ENCODE measurements at places on chromosomes 12 and 14.

DNA sequence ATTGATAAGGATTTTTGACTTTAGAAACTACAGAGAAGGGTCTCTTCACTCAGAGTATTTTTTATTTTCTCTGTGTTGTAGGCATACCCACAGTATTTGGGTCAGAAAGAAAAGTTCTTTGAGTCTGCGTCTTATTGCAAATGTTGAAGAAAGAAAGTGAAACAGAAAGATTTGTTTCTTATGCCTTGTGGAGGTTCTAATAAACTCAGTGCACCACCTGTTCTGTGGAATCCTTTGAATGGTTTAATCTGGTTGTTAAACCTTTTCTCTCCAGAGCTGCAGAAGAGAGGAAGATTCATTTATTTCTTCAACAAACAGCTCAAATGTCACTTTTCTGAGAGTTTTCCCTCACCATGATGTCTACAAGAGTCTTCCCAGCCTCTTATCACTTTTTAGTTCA is 146.6 kb upstream of the PLEKHG7 start:
- peak; percentile 22 for DNase-seq

DNA sequence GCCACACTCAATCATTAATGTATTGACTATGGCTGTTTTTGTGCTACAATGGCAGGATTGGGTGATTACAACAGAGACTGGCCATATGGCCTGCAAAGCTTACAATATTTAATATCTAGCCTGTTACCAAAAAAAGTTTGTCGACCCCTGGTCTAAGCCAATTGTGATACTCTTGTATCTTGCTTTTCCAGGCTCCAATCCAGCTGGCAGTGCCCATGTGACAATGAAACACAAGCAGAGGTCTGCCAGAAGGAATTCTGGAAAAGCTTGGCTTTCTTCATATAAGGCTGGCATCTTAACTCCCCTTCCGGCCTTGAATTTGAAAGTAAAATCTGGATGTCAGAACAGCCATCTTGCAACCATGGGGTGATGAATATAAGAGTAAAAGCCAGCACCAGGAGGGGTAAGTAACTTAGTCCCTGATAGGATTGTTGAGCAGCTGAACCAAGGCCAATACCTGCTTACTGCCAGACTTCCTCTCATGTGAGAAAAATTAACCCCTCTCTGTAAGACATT is 458.7 kb downstream of the TMTC2 start:
- no peak for DNase-seq

- no peak for DNase-seq
These were observed 998.8 kb upstream of the TMEM132C start for GRCh38 chr12:127268213-127268612.

- DNase-seq = no peak
These were observed 99.8 kb upstream of the NRXN3 start for GRCh38 chr14:78070344-78070743.

GRCh38 chr12:80121661-80122060 is 22.3 kb downstream of the OTOGL start:
- no peak for DNase-seq

GRCh38 chr14:45065540-45065939 is 18.4 kb upstream of the PRPF39 start:
- no peak for DNase-seq

GRCh38 chr14:75619548-75619947 is 41.1 kb downstream of the ERG28 start:
- DNase-seq = no peak

- DNase-seq = no peak
These were observed 33.4 kb downstream of the TMTC1 start for GRCh38 chr12:29750131-29750927.

DNA sequence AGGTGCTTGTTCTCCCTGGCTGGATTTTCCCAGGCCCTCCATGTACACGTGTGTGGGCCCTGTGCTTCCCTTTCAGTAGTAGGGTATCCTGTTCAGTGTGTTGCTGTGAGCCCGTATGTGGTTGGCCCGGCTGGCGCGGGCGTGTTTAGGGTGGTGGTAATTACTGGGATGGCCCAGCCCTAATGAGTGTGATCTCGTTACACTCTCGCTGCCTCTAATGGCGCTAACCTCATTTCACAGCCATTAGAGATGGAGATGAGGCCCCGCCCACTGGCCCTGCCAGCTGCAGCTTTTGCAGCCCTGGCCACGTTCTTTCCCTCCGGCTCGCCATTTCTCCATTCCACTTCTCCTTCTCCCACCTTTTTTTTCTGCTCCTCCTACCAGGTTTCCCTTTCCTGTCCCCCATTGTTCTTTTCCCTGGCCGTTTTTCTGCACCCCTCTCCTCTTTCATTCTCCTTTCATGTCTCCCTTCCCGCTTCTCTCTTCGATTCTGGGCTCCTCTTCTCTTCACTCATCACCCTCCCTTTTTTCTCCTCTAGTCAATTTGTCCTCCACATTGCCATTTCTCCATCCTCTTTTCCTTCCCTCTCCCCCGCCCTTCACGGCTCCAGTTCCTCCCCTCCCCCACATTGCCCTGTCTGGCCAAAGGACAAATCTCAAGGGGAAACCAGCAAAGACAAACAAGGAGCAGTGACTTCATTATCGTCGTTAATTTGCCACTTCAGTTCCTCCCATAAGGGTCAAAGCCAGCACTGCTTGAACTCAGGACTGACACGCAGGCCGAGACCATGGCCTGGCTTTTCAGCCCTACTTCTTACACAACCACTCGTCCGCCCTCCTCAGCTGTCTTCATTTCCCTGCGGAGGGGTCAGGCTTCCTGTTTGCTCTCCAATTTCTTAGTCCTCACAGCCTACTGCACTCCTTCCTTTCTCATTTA is 6.8 kb downstream of the ZFHX2 start:
- DNase-seq = no peak

DNA sequence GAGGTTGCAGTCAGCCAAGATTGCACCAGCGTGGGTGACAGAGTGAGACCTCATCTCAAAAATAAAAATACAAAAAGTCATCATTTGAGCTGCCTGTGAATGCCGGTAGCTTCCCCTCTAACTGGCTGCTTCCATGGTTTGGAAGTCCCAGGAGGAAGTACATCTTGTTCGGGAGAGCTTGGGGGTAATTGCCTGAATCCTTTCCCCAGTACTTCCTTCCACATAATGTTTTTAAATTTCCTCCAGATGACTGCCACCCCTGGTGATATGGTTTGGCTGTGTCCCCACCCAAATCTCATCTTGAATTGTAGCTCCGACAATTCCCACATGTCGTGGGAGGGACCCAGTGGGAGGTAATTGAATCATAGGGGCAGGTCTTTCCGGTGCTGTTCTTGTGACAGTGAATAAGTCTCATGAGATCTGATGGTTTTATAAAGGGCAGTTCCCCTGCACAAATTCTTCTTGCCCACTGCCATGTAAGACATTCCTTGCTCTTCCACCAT is 87.2 kb downstream of the SPRING1 start:
- DNase-seq = no peak

DNA sequence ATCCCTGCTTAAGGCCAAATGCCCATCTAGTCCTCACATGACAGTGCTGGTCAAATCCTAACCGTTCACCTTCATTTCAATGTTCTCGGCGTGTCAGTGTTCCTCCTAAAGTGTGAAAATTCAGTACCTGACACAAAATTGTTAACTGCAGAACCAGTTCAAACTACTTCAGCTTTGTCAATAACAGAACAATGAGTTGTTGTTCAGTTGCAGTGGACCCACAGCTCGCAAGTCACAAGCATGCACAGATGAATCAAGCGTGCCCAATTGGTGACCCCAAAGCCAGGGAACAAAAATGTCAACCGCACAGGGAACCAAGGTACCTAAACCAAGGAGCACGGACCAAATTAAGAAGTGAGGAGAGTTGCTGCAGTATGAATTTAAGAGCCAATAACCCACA is 23.2 kb downstream of the NRDE2 start:
- DNase-seq = no peak

DNA sequence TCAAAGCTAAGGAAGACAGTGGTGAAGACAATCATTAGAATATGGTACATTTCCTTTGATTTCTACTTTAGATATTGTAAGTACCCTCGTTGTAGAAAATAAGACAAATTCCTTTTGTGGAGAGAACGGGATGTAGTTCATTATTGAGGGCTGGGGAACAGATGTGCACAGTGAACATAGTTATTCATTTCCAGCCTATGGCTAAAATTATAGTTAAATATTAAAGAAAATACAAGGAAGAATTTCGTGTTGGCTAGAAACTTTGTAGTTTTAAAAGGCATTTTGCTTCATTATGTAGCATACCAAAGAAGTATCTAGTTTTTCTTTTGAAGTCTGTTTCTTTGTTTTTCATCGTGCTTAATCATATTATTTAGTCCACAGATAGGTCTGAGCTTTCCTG is 201.8 kb downstream of the ESR2 start:
- no peak for DNase-seq

DNA sequence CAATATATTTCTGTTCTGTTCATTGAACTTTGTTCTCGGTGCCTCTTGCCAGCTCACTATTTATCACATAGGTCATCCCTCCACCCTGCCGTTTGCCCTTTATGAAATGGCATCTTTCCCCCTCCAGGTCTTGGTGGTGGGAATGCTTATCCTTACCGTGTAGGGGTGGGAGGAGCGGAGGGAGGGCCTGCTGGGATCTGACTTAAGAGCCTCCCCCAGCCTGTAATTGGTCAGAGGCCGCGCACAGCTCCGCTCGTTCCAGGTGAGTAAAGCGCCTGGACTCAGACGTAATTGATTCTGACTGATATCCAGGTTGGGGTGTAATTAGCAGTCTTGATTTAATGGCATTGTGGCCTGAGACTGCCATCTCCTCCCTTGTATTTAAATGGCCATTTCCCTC is 185.3 kb downstream of the TSPAN9 start:
- DNase-seq = no peak

GRCh38 chr14:104954746-104955395 is 23.3 kb downstream of the AHNAK2 start:
- DNase-seq = no peak

GRCh38 chr14:97218691-97219430 is 421.7 kb downstream of the VRK1 start:
- peak; percentile 64 for DNase-seq

- no peak for DNase-seq
These were observed 32.2 kb upstream of the IGF1 start for GRCh38 chr12:102512523-102512922.

DNA sequence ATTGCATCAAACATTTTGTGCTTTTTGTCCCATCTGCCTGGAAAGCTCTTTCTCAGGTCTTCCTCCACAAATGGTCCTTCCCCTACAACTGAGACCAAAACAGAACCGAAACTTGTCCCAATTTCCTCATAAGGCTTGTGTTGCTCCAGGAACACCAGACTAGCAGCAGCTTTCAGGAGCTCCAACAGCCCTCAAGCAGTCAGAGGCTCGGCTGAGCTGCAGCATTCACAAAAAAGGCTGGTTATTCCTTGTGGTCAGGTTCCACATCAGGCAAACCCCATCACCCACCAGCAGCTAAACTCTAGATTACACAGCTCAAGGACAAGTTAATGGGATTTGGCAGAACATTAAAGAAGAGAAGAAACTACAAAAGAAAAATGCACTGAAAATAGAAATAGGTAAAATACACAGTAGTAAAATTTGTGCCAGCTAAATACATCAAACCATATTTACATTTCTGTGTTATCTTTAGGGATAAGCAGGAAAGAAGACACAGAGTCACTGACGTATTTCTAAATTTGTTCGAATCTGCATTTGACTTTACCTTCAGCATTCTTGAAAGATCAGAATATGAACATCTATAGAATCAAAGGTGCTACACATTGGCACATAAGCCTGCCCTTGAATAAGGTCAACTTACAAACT is 141.2 kb downstream of the STXBP6 start:
- no peak for DNase-seq

DNA sequence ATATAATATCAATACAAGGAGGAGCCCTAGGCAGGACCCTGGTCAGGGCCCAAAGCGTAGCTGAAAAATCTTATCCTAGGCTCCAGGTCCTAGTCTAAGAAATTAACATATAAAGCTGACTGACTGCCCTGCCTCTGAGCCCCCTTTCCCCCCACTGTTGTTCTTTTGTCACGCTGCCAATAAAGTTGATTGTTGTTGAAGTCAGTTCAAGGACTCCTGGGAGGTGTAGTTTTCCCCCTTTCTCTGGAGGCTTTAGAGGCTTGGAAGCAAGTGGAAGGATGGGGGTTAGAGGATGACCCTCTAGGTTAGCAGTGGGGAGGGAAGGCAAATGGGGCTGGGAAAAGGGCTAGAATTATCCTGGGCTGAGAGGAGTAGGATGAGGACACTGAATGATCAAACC is 3.2 kb downstream of the PPP1R1A start:
- no peak for DNase-seq

DNA sequence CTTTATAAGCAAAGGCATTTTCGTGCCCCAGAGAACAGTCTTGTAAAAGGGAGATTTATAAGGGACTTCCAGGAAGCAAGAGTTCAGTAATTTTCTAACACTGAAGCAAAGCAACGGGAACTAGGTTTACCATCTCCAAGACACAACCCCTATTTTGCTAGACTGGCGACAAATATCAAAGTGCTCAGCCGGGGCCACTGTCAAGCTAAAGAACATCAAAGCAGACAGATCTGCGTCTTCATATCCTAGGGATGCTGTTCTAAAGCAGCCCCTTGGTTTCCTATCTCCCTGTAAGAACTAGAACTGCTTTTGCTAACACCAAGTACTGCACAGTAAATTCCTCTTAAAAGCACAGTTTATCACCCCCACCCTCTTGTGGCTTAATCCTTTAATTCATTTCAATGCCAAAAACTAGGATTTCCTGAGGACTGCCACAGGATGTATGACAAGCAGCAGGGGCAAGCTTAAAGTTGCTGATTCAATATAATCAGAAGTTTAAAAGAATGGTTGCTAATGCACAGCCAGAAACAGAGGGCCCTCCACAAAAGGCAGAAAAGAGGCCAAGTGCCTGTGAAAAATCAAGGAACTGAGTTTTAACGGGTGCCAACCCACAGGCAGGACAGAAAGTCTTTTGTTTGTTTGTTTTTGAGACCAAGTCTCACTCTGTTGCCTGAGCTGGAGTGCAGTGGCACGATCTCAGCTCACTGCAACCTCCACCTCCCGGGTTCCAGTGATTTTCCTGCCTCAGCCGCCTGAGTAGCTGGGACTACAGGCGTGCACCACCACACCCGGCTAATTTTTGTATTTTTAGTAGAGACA is 44.0 kb upstream of the ISM2 start:
- peak; percentile 2 for DNase-seq

- DNase-seq = no peak
These were observed 46.4 kb downstream of the EMP1 start for GRCh38 chr12:13242936-13243335.

DNA sequence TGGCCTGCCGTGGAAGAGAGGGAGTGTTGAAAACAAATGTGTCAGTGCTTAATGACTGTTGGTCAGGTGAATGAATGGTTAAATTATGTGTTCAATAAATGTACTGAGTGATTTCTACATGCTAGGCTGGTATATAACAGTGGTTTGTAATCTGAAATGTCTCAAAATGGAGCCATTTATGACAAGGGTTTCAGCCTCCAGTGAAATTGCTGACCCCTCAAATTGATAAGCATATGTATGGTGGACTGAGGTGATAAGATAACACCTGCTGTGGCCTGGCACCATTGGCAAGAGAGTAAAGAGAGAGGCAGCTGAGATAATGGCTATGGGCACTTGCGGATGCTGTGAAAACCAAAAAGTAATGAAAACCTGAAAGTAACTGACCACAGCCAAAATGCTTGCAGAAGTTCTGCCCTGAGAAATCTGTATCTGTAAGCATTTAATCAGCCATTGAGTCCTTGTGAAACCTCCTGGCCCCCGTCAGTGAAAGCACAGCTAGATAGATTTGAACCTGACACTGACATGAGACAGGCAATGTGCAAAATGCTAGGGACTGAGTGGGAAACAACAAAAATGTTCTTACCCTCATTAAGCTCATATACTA is 1.4 kb upstream of the BCAT1 start:
- DNase-seq = no peak
